ENCODE measurements at places on chromosomes 16 and 17. TPM values are rescaled to one million over a fixed set of nuclear protein-coding genes. Genes with fewer than 3 reads are reported as not detected.

DNA sequence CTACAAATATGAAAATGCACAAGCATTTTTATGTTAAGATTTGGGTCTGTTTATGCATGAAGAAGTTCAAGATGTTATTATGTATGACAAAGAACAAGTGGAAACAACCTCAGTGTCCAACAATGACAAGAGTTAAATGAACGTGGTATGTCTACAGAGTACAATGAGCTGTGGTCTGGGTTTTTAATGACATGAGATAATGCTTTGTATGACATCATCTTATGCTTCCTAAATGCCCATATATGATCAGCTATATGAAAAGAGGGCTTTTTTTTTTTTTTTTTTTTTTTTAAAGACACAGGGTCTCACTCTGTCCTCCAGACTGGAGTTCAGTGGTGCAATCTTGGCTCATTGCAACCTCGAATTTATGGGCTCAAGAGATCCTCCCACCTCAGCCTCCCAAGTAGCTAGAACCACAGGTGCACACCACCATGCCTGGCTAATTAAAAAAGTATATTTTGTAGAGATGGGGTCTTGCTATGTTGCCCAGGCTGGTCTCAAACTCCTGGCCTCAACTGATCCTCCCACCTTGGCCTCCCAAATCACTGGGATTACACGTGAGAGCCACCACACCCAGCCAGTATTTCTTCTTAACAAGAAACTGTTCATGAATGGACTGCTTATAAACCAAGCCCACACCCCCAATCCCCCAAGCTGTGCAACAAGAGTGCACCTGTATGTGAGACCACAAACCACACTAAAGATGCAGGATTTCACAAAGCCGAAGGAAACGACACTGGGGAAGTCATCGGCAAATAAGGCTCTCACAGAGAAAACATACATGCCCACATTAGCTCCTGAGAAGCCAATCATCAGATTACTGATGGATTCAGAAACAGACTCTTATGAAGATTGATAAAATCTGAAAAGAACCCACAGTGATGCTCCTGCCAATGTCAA is 114.5 kb downstream of the CPPED1 start:
- no peak for DNase-seq

GRCh38 chr16:13951611-13952010 is 31.7 kb downstream of the ERCC4 start:
- no peak for DNase-seq

KCNH4 gene
- 0.03 TPM for polyA plus RNA-seq

GRCh38 chr16:47156680-47157215 is 13.0 kb upstream of the NETO2 start:
- no peak for DNase-seq

DNA sequence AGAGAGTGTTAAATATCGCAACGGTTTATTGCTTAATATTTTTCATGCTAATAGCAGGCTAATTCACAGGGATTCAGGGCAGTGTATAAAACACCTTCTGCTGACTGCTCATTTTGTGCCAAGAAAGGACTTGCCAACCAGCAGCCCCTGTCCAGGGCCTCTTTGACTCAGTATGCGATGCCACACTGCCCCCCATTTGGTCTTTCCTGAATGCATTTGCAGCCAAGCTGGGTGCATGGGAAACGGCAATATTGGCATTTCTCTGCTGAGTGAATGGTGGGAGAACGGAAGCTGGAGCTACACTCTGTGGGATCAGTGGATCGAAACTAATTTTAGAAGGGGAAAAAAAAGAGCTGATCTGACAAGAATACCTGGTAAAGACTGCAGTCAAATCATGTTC is 152.9 kb upstream of the C16orf82 start:
- DNase-seq: no peak

PRSS8 gene
- polyA plus RNA-seq: not detected

DNA sequence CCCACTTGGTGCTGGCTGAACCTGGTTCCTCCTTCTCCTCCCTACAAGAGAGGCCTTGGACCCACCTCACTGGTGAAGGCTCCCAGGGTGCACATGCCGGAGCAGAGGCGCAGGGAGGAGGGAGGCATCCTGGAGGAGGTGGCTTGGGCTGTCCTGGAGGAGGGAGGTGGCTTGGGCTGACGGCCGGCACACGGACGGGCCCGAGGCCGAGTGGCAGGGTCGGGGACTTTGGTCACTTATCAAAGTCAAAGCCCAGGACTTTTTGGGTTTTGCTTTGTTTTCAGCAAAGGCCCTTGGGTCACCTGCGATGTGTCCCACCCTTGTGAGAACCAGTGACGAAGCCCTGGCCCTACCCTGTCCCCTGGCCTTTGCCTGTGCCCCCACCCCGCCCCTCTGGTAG is 28.5 kb downstream of the ENDOV start:
- no peak for DNase-seq

DNA sequence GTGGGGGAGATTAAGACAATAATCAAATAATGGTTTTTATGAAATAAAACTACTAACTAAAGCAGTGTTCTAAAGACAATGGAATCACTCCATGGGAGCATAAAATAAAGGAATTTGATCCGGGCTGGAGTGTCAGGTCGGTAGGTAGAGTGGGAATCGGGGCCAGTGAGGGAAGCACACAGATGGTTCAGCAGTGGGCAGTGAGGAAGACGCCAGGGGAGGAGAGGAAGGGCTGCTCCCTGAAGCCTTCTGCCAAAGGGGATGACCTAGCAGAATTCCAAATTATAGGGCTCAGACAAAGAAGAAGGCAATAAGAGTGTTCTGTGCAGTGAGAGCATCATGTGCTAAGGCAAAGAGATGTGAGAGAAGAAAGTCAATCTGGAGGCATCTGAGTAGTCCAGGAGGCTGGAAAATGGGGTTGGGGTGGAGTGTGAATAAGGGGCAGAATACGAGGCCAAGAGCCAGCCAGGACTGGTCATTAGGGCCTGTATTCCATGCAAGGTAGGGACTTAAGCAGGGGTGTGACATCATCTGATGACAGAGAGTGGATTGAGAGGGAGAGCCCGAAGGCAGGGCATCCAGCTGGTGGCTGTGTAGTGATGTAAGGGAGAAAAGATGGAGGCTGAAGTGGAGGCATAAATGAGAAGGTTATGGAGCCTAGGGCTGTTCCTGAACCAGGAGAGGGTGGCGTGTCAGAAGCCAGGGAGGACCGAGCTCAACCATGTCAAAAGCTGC is 137.6 kb downstream of the COPRS start:
- no peak for DNase-seq

DNA sequence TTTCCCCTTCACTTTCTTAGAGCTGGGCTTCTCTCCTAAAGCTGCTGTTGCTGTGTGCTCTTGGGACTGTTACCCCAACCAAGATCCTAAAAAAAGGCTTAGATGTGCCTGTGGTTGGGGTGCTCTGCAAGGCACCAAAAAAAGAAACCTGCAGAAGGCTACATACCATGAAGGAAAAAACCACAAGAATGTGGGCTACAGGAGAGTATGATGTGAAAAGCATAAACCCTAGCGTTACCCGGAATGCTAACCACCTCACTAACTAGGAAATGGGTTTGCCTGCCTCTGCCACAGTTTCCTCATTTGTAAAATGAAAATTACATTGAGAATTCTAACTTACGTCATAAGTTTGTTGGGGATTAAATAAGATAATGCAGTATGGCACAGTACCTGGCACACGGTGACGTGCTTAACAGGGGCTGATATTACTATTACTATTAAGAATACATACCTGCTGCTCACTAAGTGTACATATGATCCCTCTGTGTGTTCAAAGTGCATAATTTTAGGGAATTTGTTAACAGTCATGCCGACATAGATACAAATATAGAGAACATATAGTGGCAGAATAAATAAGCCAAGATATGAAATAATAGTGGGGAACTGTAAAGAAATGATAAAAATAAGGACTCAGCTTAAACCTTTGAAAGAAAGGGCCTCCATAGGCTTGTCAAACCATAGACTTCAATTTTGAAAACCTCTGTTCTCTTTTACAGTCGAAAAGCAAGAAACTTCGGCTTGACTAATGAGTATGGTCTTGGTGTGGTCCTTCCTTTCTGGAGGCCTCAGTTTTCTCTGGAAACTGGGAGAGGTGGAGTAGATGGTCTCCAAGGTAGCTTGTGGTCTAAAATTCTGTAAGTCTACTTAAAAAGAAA is 177.8 kb upstream of the TBX2 start:
- no peak for DNase-seq

GRCh38 chr16:10169904-10170410 is 12.3 kb downstream of the GRIN2A start:
- peak; percentile 71 for DNase-seq

DNA sequence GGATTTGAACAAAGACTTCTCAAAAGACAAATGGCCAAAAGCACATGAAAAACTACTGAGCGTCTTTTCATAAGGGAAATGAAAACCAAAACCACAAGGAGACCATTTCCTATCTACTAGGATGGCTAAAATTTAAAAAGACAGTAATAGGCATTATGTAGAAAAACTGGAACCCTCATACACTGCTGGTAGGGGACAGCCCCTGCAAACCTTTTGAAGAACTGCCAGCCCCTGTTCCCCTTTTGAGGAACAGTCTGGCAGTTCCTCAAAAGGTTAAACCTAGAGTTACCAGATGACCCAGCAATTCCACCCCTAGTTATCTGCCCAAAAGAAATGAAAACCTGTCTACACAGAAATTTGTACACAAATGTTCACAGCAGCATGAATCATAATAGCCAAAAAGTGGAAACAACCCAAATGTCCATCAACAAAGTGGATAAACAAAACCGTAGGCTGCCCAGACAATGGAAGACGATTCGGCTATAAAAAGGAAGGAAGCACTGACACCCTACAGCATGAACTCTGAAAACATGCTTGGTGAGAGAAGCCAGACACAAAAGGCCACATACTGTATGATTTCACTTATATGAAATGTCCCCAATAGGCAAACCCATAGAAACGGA is 22.9 kb downstream of the CDIP1 start:
- DNase-seq: no peak

- DNase-seq: no peak
Measured at GRCh38 chr17:31225831-31226230, 71.2 kb downstream of the OMG start.

DNA sequence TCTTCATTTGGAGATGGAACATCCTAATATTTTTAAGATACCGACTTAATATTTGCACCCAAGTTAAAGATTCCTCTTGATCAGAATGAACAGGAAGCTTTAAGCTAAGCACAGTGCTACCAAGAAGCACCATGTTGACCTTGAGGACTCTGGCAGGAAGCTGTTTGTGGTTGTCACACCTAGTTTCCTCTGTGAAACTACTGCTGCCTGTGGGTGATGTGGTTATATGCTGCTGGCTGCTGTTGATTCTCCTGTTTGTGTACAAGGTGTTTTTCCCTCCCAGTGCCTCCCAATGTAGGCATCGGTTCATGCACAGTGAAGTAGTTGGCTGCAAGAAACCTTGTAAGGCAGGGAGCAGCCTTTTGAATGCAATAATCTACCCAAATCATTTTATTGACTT is 23.4 kb downstream of the RBL2 start:
- no peak for DNase-seq

PLLP gene
- 0.05 TPM for polyA plus RNA-seq

DNAAF8 gene
- polyA plus RNA-seq: 0.84 TPM

ARL5C gene
- polyA plus RNA-seq: not detected

All from fibroblast of lung (primary cell).